ENCODE measurements at places on chromosomes 11 and 22.

- DNase-seq, result no peak
Observed at GRCh38 chr22:28269277-28269676, 350.2 kb upstream of the PITPNB start.

DNA sequence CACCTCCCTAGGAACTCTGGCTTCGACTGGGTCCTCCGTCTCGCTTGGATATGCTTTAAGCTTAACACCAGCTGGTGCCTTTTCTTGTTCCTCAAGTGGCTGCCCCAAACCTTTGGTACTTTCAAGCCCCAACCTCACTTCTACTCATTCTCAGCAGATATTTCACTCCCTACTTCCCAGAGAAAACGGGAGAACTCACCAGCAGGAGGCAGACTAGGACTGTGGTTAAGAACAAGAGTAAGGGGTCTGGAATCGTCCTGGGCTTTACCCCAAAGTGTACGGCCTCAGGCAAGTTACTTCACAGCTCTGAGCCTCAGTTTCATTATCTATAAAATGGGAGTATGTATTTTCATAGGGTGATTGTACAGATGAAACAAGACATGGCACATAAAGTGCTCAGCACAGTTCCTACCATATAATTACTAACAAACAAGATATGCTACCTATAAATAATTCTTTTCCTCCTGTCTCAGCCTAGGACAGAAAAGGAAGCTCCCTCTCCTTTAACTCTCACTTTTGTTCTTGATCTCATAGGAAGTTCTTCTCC, 37.8 kb downstream of the PAMR1 start:
- no peak for DNase-seq

- DNase-seq, result no peak
Observed at GRCh38 chr11:17695454-17696441, 23.6 kb upstream of the MYOD1 start.

DNA sequence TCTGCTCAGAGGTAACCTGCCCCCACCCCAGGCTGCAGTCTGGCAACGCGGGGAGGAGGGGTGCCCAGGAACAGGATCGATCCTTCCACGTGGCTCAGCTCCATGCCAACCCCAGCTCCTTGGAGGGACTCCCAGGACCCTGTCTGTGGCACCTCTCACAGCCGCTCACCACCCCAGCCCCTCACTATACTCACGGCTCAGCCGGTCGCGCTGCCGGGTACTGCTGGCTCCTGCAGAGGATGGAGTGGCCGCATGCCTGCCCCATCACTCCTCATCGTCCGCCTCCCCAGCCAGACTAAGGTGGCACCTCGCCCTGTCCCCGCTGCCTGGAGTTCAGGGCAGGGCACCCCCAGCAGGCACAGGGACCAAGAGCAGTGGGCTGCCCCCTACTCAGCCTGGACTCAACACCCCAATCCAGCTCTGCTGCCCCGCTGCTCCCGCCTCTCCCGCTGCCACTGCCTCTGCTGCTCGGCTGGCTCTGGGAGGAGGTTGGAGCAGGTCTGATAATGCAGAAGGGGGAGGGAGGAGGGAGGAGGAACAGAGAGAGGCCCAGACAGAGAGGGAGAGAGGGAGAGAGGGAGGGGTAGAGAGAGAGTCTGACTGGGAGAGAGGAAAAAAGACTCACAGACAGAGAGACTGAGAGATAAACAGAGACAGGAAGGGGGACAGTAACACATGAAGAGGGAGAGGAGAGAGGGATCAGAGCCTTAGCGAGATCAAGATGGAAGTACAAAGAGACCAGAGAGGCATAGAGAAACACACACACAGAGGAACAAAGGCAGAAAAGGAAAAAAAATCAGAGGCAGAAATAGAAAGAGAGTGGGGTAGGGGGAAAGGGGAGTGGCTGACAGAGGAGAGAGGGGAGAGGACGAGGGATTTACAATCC, at the start of gene PDE2A:
TSS of gene PDE2A (minus strand) at position 480 of the 886 bp plus-strand sequence. CDS start at position 265, 215 bp downstream.
- DNase-seq, result no peak

DNA sequence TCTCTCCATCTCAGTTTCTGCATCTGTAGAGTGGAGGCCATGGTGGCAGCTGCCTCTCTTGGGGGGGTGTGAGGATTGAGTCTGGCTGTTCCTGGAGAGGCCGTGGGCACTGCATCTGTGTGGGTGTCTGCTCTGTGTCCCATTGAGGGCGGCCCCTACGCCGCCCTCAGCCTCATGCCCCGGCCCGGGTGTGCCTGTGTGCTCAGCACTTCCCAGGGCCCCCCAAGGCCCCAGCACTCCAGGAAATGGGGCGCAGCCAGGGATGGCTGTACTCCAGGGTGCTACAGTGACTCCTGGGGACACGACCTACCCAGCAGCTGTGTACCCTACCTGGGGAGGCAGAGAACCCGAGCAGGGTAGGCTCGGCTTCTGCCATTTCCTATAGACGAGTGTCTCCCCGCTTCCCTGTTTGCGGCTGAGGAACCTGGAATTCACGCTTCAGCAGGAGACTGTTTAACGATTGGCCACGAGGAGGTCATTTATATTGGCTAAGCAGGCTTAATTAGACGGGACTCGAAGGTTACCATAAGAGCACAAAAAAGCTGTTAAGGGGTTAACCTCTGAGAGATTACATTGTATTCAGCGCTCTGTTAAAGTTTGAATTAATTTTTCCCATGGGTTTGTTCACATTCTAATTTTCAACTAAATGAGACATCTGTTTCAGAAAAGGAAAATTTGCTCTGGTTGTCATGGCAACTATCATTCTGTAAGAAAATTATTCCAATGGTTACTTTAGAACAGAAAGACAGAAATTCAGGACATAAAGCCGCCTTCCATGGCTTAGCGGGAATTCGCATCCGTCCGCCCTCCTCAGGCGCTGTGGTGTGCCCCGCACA, 76.4 kb downstream of the MPPED1 start:
- no peak for DNase-seq

- no peak for DNase-seq
Observed at GRCh38 chr11:34600339-34601084, 20.4 kb upstream of the EHF start.

- no peak for DNase-seq
Observed at GRCh38 chr11:36453678-36454077, 56.4 kb downstream of the TRAF6 start.

- no peak for DNase-seq
Observed at GRCh38 chr11:2466869-2467694, 22.3 kb downstream of the KCNQ1 start.

DNA sequence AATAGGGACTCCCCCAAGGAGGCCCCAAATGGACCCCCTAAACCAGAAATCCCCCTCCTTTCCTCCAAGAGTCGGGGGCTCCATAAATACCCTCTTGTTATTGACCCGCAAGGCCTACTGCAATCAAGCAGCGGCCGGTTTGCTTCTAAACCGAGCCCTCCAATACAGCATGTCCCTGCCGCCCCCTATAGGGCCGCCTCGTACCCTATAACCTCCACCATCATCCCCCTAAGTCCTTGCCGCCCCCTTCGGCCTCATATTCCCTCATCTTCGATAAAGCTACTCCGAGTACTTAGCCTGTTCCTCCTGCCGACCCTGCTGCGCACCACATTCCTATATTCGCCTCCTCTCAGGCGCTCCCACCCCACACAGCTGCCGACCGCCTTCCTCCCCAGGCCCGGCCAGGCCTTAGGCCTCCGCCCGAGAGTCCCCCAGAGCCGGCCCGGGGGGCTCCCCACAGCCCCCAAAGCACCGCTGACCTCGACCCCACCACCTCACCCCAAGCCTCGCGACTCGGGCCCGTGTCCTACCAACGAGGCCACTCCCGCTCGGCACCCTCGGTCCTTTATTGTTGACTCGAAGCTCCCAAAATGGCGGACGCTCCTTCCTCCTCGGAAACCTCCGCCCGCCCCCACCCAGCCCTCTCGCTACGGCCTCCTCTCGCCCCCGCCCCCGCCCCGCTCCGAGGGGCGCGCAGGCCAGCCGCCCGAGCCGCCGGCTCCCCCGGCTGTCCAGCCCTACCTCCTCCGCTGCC, 430 bp downstream of the DDX6 start:
- DNase-seq, result peak; percentile 49

DNA sequence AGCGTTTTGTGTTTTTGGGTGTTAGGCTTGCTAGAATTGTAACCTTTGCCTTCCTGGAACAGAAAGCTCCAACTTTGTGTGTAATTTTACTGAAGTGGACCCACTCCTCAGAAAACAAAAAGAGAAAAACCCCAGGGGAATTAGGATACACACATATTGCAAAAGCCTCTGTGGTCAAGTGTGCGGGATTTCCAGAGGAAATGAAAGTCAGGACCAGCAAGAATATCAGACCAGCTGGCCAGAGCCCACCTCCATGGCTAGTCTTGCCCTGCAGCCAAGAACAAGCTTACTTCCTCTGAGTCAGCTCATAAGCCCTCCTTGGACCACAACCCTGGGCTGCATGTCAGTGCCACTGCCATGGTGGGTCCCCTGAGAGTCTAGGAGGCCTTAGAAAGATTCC, 37.0 kb upstream of the FTH1 start:
- no peak for DNase-seq

- no peak for DNase-seq
Observed at GRCh38 chr11:73286240-73286810, 14.2 kb downstream of the P2RY6 start.

- no peak for DNase-seq
Observed at GRCh38 chr11:15334766-15335165, 220.0 kb downstream of the INSC start.

DNA sequence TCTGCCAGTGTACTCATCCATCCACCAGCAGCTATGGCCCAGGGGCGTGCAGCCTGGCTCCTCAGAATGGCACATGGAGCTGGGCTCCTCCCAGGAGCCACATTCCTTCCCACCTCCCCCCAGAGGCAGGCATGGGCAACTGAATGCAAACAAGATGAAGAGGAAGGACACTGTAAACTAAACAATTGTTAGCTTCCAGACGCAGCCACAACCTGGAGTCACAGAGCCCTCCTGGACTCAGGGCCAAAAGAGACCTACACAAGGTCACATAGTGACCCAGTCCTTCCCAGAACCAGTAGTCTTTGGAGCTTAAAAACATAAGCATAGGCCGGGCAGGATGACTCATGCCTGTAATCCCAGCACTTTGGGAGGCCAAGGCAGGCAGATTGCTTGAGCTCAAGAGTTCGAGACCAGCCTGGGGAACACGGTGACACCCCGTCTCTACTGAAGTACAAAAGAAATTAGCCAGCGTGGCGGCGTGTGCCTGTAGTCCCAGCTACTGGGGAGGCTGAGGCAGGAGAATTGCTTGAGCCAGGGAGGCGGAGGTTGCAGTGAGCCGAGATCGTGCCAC, 30.7 kb upstream of the CLDN5 start:
- DNase-seq, result no peak

DNA sequence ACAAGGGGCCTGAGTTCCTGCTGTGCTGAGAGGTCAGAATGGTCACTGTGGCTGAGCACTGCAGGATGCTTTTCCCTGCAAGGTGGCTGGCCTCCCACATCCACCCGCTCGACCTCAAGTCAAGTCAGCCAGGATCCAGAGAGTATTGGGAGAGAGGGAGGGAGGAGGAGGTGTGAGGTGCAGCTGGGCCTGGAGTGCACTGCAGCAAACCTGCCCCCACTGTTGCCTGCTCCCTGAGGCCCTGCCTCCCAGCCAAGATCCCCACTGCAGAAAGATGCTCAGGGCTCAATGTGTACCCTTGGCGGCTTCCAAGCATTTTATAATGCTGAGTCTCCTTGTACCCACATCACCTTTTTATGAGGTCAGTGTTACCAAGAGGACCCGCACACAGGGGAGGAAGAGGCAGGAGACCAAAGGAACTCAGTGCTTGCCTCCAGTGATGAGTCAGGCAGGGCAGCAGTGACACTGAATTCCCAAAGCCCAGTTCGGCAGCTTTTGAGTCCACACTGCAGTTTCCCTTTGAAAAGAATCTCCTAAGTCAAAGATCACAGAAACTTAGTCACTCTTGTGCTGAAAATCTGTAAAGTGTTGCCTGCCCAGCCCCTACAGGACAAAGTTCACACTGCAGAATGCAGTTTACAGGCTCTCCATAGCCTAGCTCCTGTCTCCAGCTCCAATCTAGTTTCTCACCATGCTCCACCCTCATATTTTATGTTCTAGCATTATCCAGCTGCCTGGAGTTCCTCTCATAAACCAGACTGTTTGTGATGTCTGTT, 3.1 kb downstream of the ENDOD1 start:
- DNase-seq, result peak; percentile 19

- no peak for DNase-seq
Observed at GRCh38 chr11:71472941-71473792, 20.2 kb downstream of the NADSYN1 start.

- peak; percentile 35 for DNase-seq
Observed at GRCh38 chr11:1772270-1773130, 8.8 kb upstream of the CTSD start.

DNA sequence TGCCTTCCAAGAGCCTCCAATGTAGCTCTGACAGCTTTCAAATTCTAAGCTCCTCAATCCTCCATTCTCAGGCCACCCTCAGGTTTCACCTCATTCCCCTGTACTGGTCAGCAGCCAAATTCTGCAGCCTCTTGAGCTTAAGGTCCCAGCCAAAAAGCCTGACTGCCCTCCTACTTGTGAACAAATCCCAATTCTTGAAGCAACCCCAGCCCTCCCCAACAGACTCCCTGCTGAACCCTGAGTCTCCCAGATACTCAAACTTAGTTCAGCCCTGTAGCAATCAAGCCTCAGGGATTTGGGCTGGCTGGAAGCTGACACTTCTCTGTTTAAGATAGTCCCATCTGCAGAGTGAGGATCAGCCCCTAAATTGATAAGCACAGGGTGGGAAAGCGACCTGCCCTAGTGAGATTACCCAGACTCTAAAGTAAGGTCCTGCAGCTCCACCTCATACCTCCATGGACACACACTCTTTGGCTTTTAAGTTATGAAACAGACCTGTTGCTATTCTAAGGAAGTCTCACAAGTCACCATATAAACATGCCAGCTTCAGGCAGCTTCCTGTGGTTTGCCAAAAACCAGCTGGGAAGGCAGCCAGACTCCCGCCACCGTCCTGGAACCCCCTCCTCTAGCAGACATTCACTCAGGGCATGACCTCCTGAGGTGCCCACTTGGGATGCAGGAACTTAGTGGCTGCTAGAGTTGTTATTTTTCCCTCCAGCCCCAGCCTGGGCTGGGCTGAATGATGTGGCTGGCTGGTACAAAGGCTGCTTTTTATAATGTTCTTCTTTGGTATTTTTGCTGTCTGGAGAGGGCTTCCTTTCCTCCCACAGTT, 82.5 kb upstream of the PICALM start:
- DNase-seq, result no peak

DNA sequence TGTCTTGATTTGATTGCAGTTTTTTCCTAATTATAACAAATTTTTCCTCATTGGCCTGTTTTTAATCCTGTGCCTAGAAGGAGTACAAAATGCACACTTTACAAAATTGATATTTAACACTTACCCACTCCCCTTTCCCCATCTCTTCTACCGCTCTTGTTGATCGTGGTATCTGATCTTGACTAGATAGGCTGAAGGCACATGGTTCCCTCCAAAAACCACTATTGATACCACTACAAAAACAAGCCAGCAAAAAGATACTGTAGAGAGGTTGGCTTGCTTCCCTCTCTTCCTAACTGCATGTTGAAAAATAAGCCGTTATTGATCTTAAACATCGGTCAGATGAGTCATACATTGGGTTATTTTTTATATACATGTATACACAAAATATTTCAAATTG, 14.6 kb upstream of the ZNF143 start:
- no peak for DNase-seq

All from activated CD4-positive, alpha-beta T cell treated with anti-CD3 and anti-CD28 coated beads, Interleukin-2, amount 50 U/mL, for 24 hours (primary cell).